ENCODE measurements at places on chromosomes 7 and 10.
A peak's percentile ranks its signal among the peaks of the same experiment; 100 is the strongest.

GRCh38 chr10:124026589-124026939, 66.8 kb downstream of the CHST15 start:
- no peak for DNase-seq

- no peak for DNase-seq
Measured at GRCh38 chr7:5117095-5117970, 71.7 kb downstream of the RBAK start.

- DNase-seq = no peak
Measured at GRCh38 chr7:28641752-28642545, 229.6 kb downstream of the CREB5 start.

- no peak for DNase-seq
Measured at GRCh38 chr10:35643151-35644049, 1.3 kb upstream of the FZD8 start.

- DNase-seq = no peak
Measured at GRCh38 chr7:37007268-37007667, 283.0 kb upstream of the AOAH start.

GRCh38 chr10:95814011-95814727, 58.2 kb downstream of the ENTPD1 start:
- DNase-seq = no peak

- no peak for DNase-seq
Measured at GRCh38 chr7:132575982-132576720, at the start of gene PLXNA4. Gene PLXNA4, minus strand, starts transcription at chr7:132576470. Its CDS starts 67,777 bp downstream, at chr7:132508693.

GRCh38 chr7:17598846-17599245, 300.4 kb downstream of the AHR start:
- DNase-seq = no peak

DNA sequence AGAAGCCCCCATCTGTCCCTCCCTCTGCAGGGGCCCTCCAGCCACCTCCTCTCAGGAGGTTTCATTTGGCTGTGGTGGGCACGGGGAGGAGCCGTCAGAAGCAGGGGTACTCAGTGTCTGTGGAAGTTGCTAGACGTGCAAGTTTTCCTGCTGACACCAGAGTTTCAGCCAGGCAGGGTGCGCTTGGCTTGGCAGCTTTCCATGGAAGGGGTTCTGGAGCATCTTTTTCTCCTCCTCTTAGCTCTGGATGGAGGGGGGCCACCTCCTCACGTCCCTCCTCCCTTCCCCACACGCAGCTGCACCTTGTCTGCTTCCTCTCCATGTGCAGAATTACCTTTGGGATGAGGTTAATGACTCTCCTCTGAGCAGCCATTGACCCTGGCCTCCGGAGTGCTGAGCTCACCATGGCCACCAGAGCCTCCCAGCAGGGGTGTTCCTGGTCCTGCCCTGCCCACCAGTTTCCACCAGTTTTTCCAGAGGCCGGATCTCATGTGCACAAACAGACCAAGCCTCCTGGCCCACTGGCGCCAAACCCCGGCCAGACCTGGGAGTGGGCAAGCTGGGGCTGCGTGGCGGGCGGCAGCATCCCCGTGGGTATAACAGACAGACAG, 579.8 kb upstream of the FOXK1 start:
- no peak for DNase-seq

DNA sequence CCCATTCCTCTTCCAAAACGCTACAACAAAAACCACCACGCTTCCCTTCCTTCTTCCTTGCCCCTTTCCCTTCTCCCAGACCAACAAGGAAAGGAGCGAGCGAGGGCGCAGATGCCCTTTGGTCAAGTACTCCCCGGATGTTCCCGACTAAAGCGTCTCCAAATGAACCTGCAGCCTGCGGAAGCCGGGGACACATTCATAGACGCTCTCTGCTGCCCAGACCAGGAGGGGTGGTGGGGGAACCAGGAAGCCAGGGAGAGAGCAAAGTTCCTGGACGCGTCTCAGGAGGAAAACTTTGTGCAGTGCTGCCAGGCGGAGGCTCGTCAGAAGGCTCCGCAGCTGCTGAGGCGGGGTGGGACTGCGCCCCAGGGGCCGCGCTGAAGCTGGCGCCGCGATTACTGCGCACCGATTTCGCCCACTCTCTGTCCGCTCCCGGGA, 754 bp downstream of the SEMA3D start:
- no peak for DNase-seq

DNA sequence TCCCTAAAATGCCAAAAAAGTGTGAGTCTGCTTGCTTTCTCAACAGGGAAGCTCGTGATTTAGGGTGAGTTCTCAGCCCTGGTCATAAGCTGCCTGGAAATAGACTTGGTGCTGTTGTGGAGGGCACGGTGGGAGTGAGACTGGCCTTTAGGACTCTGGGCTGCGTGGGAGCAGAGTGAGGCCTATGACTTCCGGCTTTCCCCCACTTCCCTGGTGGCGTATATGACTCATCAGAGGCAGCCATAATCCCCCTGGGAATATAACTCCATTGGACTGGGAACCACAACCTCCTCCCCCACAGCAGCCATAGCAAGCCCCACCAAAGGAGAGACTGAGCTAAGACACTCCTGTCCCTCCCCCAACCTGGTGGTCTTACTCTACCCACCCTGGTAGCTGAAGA, 95.0 kb downstream of the PON1 start:
- no peak for DNase-seq

DNA sequence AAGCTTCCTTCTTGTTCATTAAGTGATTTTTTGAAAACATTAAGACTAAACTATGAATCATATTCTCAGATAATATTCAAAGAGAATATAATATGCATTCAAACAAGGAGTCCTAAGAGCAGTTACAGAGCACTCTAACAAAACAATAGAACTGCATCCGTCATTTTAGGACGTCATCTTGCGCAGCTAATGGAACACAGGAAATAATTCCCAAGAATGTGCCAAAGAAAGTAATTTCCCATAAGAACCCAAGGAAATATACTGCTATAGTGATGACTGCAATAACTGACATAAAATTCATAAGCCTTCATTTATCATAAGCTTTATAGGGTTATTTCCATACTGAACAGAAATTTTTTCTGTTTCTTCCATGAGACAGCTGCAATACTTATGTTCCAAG, 28.3 kb upstream of the CASD1 start:
- no peak for DNase-seq

DNA sequence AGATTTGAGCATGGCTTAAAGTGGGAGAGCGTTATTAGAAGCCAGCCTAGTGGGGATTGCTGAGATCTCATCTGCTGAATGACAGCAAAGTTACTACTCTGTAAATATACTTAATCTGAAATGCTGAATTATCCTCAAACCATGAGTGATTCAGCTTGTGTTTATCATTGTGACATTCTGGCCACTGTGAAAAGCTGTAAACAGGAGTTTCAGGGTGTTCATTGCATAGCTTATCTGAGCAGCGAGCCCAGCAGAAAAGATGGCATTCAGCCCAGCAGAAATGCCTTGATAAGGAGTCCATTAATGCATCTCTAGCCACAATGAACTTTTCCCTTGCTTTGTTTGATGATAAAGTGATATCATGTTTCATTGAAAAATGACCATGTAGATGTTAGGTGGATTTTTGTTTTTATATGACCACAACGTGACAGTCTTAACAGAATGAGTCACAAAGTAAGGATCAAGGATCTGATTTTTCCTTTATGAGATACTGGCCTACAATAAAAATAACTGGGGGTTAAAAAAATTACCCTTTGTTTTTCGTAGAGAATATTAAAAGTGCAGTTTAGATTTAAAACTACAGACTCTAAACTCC, 7.8 kb downstream of the TES start:
- DNase-seq = no peak

- DNase-seq = no peak
Measured at GRCh38 chr7:131897016-131897789, 340.8 kb upstream of the PODXL start.

DNA sequence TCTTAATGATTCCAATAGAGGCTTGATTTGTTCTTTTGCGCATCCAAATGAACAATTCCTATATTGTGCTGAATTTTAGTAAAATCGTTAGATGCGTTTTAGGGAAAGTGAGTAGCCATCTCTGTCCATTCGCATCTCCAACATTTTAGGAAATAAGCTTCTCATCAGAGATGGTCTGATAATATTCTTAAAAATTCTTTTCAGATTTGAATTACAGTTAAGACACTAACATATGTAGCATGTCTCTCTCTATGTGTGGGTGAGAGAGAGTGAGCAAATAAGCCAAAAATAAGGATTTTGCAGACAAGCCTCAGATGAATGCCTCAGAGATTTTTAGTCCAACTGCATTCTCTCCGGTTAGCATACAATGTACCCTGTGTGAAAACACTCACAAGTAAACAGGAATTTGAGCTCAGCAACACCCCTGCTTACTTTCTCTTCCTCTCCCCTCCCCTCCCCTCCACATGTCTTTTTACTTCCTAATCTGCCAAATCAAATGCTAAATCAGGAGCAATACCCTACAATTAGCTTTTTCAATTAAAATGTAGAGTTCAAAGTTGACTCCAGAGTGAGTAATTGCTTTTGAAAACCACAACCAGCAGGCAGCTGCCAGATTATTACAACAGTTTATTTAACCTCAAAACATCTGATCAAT, 354.4 kb downstream of the CRPPA start:
- DNase-seq = no peak

- no peak for DNase-seq
Measured at GRCh38 chr10:88076027-88076880, 212.8 kb downstream of the PTEN start.

- DNase-seq = peak; percentile 32
Measured at GRCh38 chr10:119602241-119603095, 5.7 kb upstream of the TIAL1 start.

DNA sequence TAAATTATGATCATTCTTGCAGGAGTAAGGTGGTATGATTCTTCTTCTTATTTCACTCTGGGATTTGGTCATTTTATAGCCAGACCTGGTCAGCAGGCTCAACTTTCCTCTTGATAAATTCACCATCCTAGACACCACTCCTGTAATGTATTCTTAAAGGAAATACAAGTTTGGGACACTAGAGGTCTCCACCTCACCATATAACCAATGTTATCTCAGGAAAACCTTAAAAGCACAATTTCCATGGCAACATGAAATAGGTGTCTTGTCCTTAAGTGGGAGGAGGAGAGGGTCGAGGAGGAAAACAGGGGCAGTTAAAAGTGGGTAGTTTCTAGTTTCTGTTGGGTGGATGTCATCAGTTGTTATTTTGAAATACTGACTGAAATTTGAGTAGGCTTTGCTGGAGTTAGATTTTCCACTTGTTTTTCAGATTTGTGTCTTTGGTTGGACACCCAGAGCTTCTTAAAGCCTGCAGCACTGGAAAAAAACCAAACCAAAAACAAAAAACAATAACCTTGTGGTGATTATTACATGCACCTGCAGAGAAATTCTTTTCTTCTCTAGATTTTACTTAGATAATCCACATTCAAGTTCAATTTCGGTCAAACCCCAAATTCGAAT, 163.1 kb downstream of the PRKCQ start:
- DNase-seq = peak; percentile 63

DNA sequence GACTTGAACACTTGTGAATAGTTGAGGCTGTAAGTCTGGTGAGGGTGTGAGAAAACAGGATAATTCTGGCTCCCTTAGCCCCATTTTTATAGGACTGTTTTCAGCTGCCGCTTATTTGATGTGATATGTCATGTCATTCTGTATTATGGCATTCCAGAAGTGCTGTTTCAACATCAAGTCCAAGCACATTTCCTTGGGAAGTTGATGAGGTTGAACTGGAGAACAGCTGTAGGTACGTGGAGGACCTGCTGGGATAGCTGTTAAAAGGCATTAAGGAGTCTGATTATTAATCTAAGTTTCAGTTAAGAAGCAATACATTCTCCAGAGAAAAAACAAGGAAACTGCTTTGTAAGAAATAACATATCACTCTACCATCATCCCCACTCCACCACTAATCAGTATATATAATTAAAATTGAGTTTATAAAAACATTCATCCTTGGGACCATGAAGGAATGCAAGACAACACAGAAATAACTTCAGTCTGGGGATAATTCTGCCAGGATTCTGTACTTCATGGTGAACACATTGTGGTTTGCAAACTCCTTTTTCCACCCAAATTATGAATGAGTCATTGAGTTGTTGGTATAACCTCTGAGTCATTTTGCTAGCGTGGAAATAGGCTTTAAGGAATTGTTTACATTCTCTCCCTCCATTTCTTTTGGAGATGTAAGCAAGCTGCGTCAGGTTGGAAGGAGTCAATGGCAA, 39.9 kb upstream of the TMEM229A start:
- DNase-seq = no peak

- peak; percentile 61 for DNase-seq
Measured at GRCh38 chr7:36986948-36987724, 262.8 kb upstream of the AOAH start.

DNA sequence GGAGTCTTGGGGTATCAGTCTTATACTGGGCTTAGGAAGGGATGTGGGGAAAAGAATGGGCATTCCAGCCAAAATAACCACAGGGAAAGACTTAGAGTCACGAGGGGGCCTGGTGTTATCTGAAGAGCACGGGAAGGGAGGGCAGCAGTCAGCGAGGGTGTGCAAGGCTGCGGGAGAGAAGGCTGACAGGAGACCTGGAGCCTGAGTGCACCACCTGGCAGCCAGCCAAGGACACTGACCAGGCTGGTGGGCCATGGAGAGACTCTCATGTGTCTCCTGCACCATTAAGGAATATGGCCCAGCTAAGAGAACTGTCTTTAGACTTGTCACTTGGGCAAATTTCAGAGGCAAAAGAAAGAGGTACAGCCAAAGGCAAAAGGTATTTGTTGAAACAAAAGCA, 69.6 kb downstream of the PKD1L1 start:
- no peak for DNase-seq

- DNase-seq = no peak
Measured at GRCh38 chr7:105270117-105270516, 118.6 kb downstream of the SRPK2 start.

- DNase-seq = no peak
Measured at GRCh38 chr10:16798571-16798970, 18.7 kb downstream of the RSU1 start.

DNA sequence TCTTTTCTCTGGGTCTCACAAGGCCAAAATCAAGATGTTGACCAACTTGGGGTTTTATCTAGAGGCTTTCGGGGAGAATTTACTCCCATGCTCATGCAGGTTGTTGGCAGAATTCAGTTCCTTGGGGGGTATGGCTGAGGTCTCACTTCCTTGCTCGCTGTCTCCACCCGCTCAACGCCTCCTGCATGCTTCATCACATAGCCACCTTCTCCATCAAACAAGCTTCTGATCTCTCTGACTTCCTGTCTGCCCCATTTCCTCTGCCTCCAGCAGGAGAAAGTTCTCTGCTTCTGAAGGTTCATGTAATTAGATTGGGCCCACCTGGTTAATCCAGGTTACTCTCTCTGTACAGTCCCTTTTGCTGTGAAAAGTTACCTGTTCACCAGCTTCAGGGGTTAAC, 179.1 kb upstream of the FZD1 start:
- DNase-seq = no peak

DNA sequence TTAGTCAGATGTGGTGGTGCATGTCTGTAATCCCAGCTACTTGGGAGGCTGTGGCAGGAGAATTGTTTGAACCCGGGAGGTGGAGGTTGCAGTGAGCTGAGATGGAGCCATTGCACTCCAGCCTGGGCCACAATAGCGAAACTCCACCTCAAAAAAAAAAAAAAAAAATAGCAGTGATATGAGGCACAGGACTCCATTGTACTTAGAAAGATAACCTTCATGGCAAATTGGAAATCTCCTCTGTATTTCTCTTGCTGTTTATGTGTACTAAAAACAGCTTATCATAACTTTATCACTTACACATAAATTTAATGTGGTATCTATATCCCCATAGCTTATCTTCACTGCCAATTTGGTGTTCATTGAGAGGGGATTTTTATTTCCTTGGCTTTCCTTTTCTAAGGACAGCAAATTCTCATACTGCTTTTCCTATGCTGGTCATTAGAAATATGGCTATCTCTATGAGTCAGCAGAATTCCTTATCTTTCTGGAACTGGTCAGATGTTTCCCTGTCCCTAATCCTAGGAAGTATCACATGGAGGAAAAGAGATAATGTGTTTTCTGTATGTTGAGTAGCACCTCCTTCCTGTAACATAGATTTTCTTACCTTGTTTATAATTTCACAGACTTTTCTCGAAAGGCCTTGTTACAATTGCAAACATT, 40.6 kb upstream of the ZEB1 start:
- no peak for DNase-seq
